ELF-1 (cell line): ENCODE measurements at places on chromosomes 5 and 9.
A peak's percentile ranks its signal among the peaks of the same experiment; 100 is the strongest.

GRCh38 chr9:123326662-123327093 lies 29.3 kb upstream of the CRB2 start:
- peak; percentile 68 for DNase-seq

- no peak for DNase-seq
Observed at GRCh38 chr5:113017881-113018635, 41.5 kb downstream of the DCP2 start.

DNA sequence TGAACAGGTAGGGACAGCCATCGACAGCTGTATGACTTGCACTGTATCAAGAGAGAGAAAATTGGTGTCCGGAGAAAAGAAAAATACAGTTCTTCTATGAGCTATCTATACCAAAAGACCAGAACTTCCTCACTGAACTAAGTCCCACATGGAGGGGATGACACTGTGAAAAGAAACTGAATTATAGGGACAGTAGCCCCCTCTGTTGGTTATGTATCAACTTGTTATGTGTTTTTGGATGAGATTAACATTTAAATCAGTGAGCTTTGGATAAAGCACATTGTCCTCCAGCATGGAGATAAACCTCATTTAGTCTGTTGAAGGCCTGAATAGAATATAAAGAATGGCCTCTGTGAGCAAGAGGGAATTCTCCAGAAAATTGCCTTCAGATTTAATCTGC lies 176.6 kb upstream of the SH3GL2 start:
- DNase-seq: no peak

GRCh38 chr5:151461312-151461711 lies 13.9 kb downstream of the SLC36A1 start:
- no peak for DNase-seq

DNA sequence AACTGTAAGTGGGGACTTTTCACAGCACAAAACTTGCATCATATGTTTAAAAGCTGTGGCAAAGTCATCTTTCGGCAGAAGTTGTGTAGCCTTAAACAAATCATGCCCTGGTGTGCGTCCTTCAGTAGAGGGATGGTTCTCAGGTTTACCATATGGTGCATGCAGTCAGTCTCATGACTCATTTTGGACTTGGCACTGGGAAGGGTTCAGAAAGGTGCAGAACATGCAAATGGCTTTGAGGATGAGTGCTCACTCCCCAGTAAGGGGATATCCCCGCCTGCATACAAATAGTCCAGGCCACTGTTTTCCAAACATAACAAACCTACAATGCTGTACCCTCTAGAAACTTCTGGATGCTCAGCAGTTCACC lies 260.3 kb downstream of the NDUFS4 start:
- DNase-seq: no peak

- peak; percentile 62 for DNase-seq
Observed at GRCh38 chr9:130768265-130768664, 66.8 kb upstream of the ABL1 start.

GRCh38 chr5:50564079-50564478 lies 102.4 kb upstream of the PARP8 start:
- DNase-seq: no peak

- no peak for DNase-seq
Observed at GRCh38 chr5:62375627-62376026, 28.1 kb downstream of the DIMT1 start.

- DNase-seq: no peak
Observed at GRCh38 chr5:21689587-21689986, 1163.6 kb downstream of the CDH12 start.

DNA sequence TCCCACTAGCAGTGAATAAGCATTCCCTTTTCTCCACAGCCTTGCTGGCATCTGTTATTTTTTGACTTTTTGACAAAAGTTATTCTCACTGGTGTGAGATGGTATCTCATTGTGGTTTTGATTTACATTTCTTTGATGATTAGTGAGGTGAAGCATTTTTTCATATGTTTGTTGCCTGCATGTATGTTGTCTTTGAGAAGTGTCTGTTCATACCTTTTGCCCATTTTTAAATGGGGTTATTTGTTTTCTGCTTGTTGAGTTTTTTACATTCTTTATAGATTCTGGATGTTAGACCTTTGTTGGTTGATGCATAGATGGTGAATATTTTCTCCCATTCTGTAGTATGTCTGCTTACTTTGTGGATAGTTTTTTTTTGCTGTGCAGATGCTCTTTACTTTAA lies 171.7 kb downstream of the SREK1 start:
- no peak for DNase-seq

GRCh38 chr5:59268756-59269415 lies 624.6 kb downstream of the PDE4D start:
- DNase-seq: no peak
